ENCODE measurements at places on chromosomes 2 and 18. TPM values are rescaled to one million over a fixed set of nuclear protein-coding genes. Genes with fewer than 3 reads are reported as not detected.

Gene MARS2
- 10.4 TPM for total RNA-seq

Gene RESP18
- total RNA-seq: not detected

Gene HAAO
- total RNA-seq: not detected

Gene G6PC2
- total RNA-seq: not detected

Gene LCT
- 0.03 TPM for total RNA-seq

Gene POTEJ
- not detected for total RNA-seq

Gene CIB4
- 0.34 TPM for total RNA-seq
